Adrenal gland (tissue), 19 donors: ENCODE measurements at places on chromosomes 4 and X.

GRCh38 chrX:45505214-45505613 lies 304.5 kb upstream of the DIPK2B start:
- no peak for DNase-seq

GRCh38 chr4:8920289-8920965 lies 48.8 kb upstream of the HMX1 start:
- no peak for DNase-seq

- DNase-seq, result no peak
These were observed 30.6 kb upstream of the BMP3 start for GRCh38 chr4:80999943-81000342.

DNA sequence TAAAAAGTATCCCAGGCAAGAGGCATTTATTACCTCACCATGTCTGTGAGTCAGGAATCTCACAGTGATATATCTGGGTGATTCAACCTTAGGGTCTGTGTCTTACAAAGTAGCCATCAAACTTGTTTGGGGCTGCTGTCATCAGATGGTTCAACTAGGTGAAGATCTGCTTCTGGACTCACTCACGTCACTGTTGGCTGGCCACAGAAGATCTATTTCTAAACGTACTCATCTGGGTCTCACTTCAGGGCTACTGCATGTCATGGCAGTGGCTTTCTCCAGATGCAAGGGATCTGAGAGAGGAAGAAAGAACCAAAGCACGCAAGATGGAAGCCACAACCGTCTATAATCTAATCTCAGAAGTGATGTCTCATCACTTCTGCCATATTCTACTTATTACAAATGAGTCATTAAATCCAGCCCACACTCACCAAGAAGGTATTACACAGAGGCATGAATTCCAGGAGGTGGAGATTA lies 267.8 kb upstream of the ANKRD50 start:
- no peak for DNase-seq

- DNase-seq, result no peak
These were observed 105.3 kb upstream of the MBNL3 start for GRCh38 chrX:132594129-132594528.

GRCh38 chr4:8105306-8106100 lies 53.1 kb downstream of the ABLIM2 start:
- no peak for DNase-seq

- DNase-seq, result no peak
These were observed 1586.9 kb downstream of the TECRL start for GRCh38 chr4:62822306-62822705.

DNA sequence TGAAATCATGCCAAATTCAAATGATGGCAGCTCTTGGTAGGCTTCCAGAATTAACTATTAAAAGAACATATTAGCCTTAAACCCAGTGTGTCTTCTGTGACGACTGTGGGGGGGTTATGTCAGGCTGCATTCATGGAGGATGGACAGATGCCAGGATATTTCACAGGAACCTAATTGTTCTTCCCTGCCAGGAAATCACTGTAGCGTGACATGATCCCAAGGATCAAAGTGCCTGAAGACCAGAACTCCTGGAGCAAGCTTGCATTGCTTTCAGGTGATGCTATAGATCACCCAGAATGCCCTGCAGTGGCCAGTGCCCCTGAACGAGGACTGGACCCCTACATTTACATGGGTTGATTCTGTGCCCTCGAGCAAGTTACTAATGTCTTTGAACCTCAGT lies 1093.0 kb upstream of the TENM3 start:
- DNase-seq, result no peak

GRCh38 chr4:75844151-75844662 lies 58.0 kb downstream of the PPEF2 start:
- peak; percentile 52 for DNase-seq

- DNase-seq, result peak; percentile 34
These were observed 484.2 kb downstream of the BCOR start for GRCh38 chrX:39613482-39613995.

DNA sequence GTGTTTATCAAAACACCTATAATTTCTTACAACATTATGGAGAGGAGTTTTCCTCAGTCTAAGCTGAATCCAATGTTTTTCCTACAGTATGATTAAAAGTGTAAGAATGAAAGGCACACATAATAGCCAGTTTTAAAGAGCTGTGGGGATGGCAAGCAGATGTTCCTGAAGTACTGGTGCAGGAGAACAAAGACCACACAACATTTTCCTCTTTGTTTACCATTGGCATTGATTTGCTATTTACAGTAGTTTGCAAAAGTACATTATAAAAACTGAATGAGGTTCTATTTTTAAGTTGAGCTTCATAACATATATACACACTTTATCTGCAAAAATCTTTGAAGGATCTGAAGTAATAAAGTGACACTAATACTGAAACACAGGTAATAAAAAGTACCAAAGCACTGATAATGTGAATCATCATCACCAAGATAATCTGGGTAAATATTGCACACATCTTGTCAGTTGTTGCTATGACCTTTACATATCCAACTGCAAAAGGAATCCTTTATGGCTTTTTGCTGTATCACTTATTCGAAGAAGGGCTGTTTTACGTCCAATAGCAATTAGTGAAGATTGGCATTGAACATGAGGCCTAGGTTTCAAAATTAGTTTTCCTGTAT lies 22.5 kb downstream of the TCEAL1 start:
- no peak for DNase-seq

DNA sequence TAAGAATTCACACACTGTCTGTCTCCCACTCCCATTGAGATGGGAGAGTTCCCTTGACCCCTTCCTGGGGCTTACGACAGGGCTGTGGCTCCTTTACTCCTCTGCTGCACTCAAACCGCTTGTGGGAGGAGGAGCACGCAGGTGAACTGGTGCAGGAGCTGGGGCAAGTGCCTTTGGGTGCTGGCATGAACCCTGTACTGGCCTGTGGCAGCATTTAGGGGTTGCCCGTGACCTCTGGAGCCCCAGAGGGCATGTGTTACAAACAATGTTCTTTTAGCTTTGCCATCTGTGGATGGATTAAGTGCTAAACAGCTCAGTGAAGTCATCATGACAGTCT lies 21.8 kb upstream of the FTHL17 start:
- no peak for DNase-seq

DNA sequence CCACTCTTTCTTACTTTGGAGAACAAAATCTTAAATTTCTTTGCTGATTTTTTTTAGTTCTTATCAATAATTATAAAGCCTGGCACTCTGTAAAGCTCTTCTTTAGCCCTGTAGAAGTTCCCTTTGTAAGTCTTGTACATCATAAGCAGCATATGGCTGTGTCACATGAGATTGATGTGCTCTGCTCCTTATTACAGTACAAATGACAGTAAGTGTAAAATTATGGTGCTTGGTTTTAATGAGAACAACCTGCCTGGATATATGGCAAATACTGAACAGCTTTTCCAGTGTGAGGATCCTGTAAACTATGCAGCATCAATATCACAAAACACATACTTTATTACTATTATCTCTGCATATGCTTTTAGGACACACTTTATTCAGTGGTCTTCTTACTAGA lies 145.9 kb upstream of the GNPDA2 start:
- no peak for DNase-seq

- no peak for DNase-seq
These were observed 2.9 kb upstream of the LEF1 start for GRCh38 chr4:108171339-108172230.

GRCh38 chrX:73758250-73758649 lies 195.3 kb downstream of the CHIC1 start:
- no peak for DNase-seq

GRCh38 chrX:39137363-39137954 lies 336.2 kb downstream of the MID1IP1 start:
- DNase-seq, result no peak

DNA sequence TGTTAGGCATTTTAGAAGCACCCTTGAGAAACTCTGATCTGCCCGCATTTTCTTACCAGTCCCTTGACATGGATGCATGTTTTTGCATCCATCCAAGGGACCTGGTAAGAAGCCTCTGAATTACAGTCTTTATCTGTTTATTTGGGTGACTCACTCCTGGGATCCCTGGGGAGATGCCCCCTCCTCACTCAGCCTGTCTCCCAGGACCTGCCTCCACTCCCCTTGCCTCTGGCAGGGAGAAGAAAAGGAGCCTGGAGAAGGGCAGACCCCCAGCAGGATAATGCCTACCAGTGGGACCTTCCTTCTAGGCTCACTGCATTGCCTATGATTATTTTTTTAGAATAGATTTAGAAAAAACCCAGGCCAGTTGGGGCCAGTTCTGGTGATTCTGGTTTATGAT lies 329.4 kb downstream of the PTTG2 start:
- no peak for DNase-seq

DNA sequence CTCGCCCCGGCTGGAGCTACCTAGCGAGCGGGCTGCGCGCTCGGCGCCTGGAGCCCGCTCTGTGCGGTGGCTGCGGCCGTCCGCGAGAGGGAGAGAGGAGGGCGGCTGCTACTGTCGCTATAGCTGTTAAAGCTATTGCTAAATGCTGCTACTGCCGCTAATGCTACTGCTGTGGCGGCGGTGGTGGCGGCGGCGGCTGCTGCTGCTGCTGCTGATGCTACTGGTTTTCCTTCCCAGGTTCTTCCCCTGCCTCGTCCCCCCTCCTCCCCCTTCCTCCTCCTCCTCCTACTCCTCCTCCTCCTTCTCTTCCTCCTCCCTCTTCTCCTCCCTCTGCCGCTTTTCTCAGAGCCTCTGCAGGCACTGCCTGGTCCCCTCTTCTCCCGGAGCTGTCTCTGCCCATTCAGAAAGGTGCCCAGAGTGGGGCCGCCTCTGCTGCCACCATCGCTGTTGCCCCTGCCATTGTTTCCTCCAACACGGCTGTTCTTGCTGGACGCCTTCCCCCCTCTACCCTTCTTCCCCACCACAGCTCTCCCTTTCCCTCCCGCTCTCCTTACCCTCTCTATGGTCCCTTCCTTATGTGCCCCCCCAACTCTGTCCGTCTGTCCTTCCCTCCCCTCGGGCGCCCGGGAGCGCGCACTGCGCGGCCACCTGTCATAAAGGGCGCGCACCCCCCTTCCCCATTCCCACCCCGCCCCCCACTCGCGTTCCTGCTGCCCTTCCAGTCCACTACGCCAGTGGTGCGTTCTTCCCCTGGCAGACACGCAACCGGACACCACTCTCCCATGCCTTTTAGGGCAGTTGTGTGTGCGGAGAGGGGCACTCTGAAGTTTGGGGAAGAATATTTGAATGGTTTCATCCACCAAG lies at the start of gene NEXMIF:
NEXMIF (minus strand) TSS at position 228 of the 864 bp plus-strand sequence.
- DNase-seq, result peak; percentile 25
